ENCODE measurements at places on chromosomes 7 and 10. TPM values are rescaled to one million over a fixed set of nuclear protein-coding genes. Genes with fewer than 3 reads are reported as not detected.

DNA sequence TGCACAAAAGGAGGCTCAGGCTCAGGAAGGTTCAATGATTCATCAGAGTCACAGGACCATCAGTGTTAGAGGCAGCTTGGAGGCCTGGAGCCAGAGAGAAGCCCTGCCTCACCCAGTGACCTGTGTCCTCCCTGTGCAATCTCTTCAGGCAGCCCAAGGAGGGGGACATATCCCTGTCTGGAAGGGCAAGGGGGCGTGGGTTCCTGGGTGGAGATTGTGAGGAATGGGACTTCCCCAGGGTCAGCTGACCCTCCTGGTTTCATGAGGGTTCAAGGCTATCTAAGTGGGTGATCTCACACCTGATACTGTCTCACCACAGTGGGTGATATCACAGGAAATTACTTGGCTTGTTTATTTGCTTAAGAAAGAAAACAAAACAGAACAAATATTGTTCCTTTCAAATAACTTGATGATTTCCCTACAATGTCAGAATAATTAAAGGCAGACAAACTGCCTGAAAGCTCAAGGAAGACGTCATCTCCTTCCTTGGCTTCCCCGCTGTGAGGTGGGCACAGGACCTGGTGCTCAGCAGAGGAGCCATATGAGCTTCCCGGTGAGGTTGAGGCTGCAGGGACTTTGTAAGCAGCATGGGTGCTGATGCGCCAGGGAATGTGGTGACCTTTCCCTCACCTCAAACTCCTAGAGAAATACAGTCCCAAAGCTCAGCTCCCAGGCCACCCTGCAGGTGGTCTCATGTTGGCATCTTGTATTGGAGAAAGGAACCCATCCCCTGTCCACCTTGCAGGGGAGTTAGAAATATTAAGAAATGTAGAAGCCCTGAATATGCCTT, 763.2 kb downstream of the GRID1 start:
- DNase-seq = no peak

NEURL1 gene
- total RNA-seq = 0.14 TPM

GRCh38 chr10:110804376-110804775, 67.4 kb upstream of the PDCD4 start:
- DNase-seq = no peak

DNA sequence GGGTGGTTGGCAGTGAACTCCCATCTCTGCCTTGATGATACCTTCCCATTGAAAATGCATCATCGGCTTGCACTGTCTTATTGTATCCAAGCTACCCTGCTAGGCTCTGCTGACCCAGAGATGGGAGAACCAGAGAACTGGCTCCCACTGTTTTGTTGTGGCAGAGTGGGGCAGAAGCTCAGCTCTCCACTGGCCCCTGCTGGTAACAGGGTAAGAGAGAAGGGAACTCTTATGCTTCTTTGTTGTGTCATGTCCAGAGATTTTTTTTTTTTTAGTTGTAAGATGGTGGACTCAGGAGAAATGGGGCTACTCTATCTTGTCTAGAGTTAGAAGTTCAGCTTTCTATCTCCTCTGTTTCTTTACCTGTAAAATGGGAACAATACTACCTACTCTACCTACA, 100.5 kb upstream of the SDK1 start:
- DNase-seq = no peak

DNA sequence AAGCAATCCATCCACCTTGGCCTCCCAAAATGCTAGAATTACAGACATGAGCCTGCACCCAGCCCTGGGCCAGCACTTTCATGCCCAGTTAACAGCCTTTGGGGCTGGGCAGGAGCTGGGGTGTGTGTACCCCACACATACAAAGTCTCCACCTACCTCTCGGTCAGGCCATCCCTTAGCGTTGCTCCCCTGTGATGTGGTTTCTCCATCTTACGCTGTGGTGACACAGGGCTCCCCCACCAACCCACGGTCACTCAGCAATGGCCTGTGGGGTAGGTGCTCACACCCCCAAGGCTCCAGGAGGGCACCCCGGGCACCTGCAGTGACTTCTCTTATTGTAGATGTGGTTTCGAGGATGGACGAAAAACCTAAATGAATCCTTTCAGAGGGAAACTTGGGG, 58.8 kb downstream of the ASB13 start:
- DNase-seq = no peak

ITPRID1 gene
- total RNA-seq = not detected

DNA sequence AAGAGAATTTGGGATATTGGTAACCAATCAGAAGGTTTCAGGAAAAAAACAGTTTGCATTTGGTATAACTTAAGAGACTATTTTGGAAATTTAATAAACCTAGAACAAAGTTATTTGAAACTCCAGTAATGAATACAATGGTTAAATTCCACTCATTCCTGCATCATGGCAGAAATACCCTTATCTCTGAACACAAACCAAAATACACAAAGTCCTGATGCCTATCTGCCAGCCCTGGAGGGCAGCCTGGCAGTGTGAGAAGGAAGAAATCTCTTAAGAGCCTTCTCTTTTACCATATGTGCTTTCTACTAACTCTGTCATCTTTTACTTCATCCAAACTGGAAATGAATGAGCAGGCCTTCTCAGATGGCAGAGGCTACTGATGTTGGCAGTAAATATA, 147.1 kb upstream of the LYZL1 start:
- no peak for DNase-seq

Data from left ventricle myocardium inferior (tissue), 1 donor.